ENCODE measurements at places on chromosomes 12 and 14.

DNA sequence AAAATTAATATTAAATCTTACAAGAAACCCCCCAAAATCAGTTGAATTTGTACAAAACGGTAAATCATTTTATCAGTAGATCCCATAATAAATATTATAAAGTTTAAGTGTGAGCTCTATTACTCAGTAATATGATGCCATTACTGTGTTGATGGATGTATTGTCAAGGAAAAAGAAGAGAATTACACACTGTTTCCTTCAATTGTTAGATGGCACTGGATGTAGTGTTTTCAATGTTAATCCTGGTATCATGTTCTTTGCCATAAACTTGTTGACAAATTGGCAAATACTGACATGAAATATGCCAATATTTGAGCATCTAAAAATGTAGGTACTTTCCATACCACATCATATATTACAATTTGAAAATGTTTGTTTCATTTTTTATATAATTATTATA is 101.6 kb downstream of the NTS start:
- DNase-seq, result no peak

GRCh38 chr14:96037891-96038557 is 1.1 kb upstream of the C14orf132 start:
- DNase-seq, result no peak

DNA sequence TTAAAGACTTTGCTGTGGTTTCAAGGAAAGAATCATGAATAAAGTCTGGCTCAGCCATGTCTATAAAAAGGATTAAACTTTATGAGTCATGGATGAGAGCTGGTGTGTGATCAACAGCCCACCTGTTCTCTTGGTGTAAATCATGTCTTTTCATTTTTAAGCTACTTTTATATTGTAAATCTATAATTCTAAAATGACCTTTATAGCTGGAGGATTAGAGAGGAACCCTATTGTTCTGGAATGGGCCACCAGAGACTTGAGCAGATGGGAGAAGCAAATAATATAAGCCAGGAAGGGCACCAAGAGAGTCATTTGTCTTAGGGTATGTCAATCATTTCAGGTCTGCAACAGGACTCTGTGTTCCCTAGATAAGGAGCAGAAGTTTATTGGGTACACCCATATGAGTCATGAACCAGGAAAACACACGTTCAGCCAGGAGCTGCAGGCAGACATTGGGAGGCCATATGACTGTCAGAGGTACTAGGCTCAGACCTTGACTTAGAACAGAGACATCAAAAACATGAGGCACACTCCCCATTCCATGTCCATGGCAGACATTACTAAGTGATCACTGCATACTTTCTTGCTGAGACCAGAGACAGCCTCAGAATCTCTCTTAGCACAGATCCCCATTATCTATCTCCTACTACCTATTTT is 49.3 kb downstream of the NDUFA12 start:
- no peak for DNase-seq

GRCh38 chr12:121804417-121805111 is 755 bp downstream of the SETD1B start:
- DNase-seq, result no peak

GRCh38 chr12:58346032-58346632 is 404.8 kb downstream of the ATP23 start:
- peak; percentile 31 for DNase-seq
